ENCODE measurements at places on chromosomes 7 and 10.

GRCh38 chr7:129792721-129793120 is 160.0 kb downstream of the UBE2H start:
- DNase-seq, result no peak

- no peak for DNase-seq
These were observed 270.1 kb downstream of the PTPRN2 start for GRCh38 chr7:158317238-158318205.

- DNase-seq, result no peak
These were observed 10.9 kb upstream of the SP8 start for GRCh38 chr7:20797462-20798080.

- peak; percentile 74 for DNase-seq
These were observed 90.4 kb upstream of the FAM171A1 start for GRCh38 chr10:15461353-15462108.

DNA sequence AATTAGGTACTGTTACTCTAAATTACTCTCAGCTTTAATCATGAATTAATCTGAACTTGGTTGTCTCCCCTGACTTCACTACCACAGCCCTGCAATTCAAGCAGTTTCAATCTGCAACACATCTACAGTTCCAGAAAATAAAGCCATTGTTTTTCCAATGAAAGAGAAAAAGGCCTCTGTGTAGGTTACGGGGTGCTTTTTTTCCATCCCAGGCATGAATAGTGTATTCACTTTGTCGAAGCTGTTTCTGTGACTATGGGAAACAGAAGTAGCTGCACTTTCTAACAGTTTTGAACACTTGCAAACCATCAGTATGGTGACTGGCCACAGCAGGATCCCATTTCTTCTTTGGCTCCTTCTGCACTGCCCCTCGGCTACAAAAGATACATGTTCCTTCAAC is 460.2 kb downstream of the GRM8 start:
- DNase-seq, result no peak

GRCh38 chr7:1055956-1056784 is 11.8 kb downstream of the GPR146 start:
- DNase-seq, result no peak

DNA sequence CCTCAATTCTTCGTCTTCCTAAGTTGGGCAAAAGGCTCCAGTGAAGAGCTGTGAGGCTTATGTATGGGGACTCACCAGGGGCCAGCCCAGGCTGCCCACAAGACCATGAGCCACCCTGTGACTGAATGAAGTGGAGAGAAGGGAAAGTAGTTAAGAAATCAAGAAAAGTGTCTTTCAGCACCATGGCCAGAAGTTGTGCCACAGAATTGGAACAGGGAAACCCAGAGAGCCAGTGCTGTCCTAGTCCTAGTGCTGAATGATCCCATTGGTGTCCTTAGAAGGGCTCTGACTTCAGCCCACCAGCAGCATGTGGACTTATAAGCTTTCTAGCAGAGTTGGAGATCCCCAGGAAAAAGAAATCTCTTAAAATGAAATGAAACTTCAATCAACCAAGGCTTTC is 37.0 kb upstream of the CCSER2 start:
- DNase-seq, result no peak

- peak; percentile 10 for DNase-seq
These were observed 190.5 kb downstream of the TMEM26 start for GRCh38 chr10:61262486-61263261.

GRCh38 chr7:112225006-112225405 is 18.5 kb downstream of the ZNF277 start:
- DNase-seq, result no peak

DNA sequence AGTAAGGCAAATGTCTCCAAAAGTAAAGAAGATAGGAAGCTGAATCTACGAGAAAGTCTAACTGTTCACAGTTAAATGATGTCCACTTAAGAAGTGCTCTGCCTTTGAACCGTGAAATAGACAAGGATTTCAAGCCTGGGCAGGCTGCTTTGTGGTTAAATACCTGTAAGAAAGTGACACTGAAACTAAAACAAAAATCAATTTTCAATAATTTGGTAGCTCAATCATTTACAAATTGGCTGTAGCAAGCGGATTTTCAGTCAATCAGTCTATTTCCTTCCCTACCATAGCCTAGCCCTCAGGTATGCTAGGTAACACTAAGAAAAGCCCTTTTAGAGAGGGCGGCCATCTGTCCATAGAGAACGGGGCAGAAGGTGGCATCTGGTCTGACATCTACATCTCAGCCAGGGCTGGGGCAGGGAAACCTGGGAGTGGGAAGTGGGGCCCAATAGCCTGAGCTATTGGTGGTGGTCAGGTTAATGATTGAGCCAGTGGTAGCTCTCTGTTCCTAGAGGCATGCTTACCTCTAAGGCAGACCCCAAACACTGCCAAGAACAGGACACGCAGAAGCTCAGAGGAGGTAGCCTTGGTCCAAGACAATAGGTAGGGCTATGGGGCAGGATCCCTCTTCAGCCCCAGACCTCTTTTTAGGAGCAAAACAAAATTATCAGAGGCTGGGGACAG is 223.2 kb downstream of the CCSER2 start:
- DNase-seq, result no peak

- DNase-seq, result no peak
These were observed 10.5 kb upstream of the KCP start for GRCh38 chr7:128920913-128921582.

GRCh38 chr10:126216632-126216961 is 171.7 kb downstream of the ADAM12 start:
- DNase-seq, result no peak

DNA sequence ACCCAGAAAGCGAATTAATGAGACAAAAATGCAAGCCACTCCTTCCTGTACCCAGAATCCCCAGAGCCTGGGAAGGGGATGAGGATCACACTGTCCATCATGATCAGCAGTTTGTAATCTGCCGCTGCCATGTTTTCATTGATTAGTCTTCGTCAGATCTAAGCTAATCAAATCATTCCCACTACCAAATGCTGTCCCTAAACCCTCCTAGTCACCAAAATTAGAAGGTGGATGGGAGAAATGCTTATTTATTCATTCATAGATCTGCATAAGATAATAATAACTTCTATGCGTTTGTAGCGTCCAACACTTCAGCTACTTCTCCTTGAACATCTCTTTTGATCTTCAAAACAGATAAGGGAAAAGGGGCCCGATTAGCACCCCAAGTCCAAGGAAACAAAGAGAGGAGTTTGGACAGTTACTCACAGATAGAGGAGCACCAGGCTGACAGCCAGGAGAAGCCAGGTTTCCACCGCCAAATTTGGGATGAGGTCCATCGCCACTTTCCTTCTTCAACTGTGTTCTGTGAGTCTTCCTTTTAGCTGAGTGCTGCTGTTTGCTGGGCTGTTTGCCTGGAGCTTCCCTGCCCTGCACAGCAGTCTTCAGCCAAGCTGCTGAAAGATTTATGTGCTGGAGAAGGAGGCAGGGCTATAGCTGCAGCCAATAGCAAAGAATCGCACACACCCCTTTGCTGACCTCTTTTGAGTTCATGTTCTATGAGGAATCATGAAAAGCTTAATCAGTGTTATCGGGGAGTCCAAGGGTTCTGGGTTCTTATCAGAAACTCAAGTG is at the start of gene CYP3A5:
CYP3A5 (minus strand) TSS at position 597 of the 792 bp plus-strand sequence; CDS start at position 497, 100 bp downstream.
- DNase-seq, result no peak

DNA sequence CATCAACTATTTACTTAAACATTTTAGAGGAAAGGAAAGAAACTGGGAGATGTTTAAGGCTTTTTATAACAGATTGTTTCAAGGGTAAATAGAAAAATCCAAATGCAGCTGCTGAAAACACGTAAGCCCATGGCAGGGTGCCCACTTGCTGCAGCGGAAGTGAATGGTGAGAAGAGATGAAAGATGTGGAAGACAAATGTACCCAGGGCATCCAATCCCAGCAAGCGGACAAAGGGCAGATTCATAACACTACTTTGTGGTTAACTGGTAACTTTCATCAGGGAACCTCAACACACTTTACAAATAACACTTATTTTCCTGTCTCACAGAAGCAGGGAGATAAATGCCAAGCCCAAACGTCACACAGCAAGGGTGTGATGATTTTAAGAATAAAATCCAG is 358.4 kb downstream of the KCNMA1 start:
- DNase-seq, result no peak

DNA sequence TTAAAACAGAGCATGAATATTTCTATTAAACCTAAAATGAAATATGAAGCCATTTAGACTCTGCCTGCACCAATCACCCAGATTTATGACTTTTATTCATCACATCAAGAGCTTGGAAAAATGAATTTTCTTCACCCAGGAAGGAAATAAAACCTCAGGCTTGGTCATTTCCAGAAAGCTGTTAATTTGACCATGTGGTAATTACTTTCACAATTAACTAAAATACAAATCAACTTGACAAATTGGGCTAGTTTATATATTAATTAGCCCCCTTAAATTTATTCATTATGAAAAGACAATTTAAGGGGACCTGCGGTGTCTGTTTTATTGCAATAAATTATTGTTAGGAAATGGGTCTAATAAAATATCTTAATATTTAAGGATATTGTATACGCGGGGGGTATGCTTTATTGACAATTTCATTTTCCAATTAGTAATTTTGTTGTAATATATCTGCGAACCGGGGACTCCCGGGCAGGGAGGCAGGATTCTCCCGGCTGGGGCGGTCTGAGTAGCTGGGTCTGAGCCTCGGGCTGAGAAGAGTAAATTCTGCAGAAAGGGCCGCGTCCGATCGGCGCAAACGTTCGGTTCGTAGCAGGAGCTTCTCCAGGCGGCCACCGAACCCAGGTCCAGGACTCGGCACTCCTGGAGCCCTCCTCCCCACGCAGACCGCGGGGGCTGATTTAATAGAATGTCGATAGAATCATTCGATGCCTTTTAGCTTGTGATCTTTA is 9.4 kb upstream of the MNX1 start:
- DNase-seq, result no peak

GRCh38 chr10:14971867-14972448 is 12.8 kb downstream of the MEIG1 start:
- DNase-seq, result no peak

DNA sequence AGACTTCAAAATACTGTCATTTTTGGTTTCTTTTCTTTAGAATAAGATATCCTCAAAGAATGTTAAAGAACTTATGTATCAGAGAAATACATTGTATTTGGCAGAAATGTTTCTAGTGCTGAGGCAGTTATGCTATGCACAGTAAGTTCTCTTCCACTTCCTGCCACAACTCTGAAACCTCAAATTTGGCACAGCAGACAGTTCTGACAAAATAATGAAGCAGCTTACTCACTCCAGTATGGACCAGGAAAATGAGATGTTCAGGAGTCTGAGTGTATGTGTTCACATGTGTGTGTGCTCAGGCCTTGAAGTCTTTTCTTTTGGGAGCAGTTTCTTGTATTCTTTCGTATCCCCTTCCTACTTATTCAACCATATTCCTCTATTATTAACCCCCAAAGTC is 197.0 kb upstream of the AGK start:
- no peak for DNase-seq

GRCh38 chr7:116211913-116212596 is 1.7 kb downstream of the TES start:
- no peak for DNase-seq

DNA sequence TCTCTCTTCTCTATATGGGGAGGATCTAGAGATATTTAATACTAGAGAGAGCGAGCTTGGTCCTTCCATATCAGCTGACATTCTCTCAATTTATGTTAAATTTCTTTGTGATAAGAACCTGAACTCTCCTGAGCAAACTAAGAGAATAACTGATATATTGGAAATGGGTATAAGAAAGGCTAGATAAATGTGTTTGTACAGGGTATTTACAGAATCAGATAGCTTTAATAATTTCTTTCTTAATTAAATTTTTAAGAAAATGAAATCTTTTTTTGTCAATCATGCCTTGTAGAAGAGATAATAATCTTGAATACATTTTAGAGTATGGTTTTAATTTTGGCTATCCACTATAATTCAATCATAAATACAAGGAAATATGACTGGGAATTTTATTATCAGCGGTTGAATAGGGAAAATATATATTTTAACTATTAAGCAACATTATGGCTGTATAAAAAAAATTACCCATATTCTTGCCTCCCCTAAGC is 58.7 kb downstream of the ANKIB1 start:
- no peak for DNase-seq

DNA sequence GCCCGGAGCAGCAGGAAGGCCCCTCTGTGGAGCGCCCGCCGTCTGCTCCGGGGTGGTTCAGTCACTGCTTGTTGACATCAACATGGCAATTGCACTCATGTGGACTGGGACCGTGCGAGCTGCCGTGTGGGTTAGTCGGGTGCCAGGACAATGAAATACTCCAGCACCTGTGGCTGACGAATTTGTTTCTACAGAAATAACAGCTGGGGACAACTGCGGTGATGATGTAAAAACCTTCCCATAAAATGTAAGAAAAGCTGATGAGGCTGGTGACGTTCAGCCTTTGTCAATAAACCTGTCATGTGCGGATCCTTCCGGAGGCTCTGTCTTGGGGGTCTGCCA is 5.6 kb downstream of the GPER1 start:
- DNase-seq, result no peak

GRCh38 chr10:118505363-118505762 is 90.1 kb downstream of the PRLHR start:
- DNase-seq, result no peak

- no peak for DNase-seq
These were observed 301.2 kb downstream of the DPP6 start for GRCh38 chr7:154353355-154353767.

GRCh38 chr10:125698481-125698998 is 15.6 kb upstream of the TEX36 start:
- no peak for DNase-seq

- DNase-seq, result no peak
These were observed 124.7 kb upstream of the SDK1 start for GRCh38 chr7:3176112-3177000.

- DNase-seq, result no peak
These were observed 54.7 kb downstream of the GALNT17 start for GRCh38 chr7:71186535-71187057.

DNA sequence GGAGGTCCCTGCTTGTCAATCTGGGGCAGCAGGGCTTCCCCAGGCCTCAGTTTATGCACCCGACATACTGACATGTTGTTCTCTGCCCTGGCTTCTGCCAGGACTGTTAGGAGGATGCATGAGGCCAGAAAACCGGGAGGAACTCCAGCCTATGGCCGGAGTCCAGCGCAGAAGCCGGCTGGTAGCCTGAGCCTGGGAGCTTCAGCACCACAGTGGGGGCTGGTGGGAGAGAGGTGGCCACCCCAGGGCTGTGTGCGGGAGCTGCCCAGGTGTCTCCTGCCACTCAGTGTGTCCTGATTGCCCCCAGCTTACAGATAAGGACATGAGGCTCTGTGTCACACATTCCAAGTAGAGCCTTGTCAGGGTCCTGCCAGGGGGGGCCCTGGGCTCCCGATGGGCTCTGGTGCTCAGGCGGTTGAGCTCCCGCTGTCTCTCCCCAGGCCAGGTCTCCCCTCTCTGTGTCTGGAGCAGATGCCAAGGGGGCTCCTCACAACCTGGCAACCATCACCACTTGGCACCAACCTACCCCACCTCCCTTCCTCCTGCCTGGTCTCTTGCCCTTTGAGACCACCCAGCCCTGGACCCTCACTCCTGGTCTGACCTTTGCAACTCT is 32.3 kb downstream of the PPIF start:
- DNase-seq, result no peak

- DNase-seq, result no peak
These were observed 49.0 kb downstream of the PIK3AP1 start for GRCh38 chr10:96671211-96671890.

DNA sequence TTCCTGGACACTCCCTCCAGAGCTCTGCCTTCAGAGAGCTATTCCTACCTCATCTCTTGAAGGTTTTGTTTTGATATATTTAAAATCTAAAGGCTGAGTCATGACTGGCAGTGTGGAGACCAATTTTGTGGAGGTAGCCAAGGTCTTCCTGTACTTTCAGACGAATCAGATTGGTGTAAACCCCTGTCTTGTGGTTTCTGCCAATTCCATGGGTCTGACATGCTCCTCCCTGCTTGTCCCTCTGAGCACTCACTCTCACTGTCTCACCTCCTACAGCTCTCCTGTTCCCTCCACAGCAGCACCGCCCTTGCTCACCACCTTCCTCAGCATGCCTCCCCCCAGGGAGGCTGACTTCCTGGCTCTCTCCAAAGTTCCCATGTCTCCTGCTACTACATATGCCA is 179.8 kb downstream of the NPSR1 start:
- no peak for DNase-seq

Data from amniotic stem cell (primary cell).